ENCODE measurements at places on chromosomes 12 and 14.

DNA sequence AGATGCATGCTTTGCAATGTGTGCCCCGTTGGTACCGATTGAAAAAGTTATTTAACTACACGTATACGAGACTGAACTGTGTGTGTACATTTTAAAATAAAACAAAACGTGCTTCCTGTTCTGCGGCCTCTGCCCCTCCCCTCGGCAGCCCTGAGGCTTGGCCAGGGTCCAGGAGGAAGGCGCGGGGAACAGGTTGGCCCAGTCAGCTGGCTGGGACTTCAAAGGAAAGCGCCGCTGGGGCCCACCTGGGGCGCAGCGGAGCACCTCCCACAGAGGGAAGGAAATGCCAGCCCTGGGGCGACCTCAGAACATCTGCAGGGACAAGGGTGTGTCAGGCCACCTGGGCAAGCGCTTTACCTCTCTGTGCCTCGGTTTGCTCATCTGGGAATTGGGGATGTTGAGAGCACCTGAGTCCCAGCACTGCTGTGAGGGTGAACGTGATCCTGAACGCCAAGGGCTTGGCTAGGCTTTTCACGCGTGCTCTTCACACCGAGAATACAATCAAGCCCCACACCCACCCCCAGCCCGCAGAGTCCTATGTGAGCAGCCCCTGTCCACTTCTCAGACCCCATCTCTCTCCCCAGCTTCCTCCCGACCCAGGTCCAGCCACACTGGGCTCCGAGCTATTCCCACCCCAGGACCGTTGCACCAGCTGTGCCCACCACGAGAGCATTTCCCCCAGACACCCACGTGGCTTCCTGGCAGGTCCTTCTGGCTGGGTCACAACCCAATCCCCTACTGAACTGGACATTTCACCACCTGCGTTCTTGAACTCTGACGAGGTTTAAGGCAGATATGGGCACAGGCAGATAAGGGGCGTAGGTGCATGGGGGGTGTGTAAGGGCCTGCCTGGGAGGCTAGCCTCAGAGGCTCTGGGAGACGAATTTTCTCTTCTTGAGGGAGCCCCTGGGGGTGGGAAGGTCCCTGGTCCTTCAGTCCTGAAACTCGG, 41.9 kb upstream of the NCOR2 start:
- peak; percentile 64 for DNase-seq

DNA sequence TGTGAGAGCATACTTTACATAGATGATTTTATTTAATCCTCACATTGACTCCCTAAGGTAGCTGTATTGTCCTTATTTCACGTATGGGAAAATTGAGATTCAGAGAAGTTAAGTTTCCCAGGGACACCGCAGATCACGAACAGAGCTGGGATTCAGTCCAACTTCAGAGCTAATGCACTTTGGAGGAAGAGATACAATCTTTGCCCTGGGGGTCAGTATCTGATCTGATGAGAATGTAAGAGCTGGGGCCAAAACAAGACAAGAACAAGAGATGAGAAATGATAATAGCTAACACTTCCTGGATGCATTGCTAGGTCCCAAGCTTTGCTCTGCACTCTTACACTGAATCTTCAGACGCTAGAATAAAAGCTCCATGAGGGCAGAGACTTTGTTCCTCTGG, 6.0 kb upstream of the CSAD start:
- DNase-seq = no peak

DNA sequence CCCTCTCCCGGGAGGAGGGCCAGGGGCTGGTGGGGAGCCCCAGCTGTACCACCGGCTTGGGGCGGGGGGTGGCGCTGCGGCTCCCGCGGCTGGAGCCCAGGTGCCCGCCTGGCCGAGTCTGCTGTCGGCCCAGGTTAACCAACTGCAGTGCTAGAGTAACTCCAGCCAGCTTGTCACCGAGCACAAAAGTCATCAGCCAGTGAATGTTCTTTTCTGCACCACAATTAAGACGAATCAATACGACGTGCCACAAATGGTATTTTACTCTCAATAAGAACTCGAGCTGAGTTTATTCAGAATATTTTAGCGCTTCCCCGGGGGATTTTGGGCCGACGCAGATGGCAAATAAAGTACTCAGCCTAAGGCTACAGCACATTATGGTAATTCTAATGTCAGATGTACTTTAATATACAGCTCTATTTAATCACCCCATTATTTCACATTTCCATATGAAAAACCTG, 83.2 kb downstream of the BCL11B start:
- no peak for DNase-seq

- no peak for DNase-seq
Measured at GRCh38 chr14:22888662-22889061, 5.6 kb downstream of the REM2 start.

DNA sequence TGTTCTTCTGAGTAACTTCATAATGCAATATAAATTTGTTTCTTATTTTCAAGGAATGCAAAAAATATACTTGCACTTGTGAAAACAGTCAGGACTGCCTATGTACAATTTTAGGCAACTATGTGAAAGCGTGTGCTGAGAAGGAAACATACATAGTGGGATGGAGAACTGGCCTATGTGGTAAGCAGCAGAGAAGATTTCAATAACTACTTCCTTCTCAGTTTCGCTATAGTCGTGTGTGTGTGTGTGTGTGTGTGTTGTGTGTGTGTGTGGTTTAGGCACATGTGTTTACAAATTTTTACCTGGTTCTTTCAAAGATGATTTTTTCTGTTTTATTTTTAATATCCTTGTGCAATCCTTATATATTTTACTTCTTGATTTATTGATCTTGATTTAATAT, 211.8 kb downstream of the LRRK2 start:
- DNase-seq = no peak

DNA sequence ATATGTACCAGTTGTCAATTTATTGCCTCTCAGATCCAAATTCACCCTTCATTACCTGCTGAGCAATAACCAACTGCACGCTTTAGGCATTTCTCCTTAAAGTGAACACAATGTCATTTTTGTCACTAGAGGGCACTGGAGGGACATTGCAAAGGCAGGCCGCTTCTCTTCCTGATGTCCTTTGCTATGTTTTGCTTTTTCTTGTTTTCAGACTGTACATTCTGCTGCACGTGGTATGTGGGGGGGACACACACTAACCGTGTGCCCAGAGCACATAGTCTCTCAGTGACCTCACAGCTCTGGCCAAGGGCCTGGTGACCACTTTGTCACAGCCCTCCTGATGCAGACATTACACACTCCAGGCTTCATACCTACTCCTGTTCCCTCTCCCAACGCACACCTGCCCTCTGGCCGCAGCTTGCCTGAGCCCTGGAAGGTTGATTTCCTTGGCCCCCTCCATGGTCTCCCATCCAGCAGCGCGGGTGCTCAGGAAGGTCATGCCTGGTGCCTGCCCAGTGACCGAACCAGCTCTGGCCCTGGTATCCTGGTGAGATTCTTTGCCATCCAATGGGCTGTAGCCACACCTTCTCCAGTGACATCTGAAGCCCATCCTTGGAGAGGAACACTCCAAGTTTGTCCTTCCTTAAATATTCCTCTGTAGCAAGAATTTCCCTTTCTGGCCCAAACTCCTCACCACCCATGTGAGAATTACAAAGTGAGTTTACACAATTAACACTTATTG, 39.9 kb downstream of the MYO1H start:
- DNase-seq = no peak

DNA sequence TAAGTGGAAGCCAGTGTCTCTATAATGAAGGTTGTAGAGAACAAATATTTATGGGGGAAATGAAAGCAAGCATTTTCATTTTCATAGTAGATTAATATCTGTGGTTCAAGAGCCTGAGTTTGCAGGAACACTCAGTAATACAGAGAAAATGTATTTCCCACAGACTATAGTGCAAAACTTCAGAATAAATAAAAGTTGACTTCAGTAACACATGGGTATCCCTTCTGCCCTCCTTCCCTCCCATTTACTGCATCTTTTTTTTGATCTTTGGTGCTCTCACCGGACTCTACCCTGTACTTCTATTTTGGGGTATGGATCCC, 75.3 kb upstream of the AMN1 start:
- DNase-seq = no peak

GRCh38 chr12:66119229-66119869, 11.2 kb downstream of the LLPH start:
- DNase-seq = no peak

Measured in activated T-helper 1 cell treated with anti-CD3 and anti-CD28 coated beads, Interleukin-2, amount 50 U/mL, for 16 hours (primary cell).